ENCODE measurements at places on chromosomes 1 and 21.

- DNase-seq: peak; percentile 29
Observed at GRCh38 chr1:9960011-9960410, 16.7 kb downstream of the NMNAT1 start.

DNA sequence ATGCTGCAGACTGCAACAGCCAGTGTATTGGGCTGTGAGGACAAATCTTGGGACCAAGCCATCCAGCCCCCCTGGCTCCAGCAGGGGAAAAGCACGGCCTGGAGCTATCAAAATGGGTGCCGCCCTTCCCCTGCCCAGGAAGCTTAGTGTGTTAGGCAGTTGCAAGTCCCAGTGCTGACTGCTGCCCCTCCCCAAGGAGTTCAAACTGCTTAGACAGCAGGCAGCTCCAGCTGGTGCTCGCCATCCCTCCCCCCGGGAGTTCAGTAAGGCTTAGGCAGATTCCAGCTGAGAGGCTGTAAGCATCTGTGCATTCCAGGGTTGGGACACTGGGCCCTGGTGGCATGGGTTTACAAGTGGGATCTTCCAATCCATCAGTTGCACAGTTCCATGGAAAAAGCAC, 579.6 kb upstream of the NR5A2 start:
- no peak for DNase-seq

DNA sequence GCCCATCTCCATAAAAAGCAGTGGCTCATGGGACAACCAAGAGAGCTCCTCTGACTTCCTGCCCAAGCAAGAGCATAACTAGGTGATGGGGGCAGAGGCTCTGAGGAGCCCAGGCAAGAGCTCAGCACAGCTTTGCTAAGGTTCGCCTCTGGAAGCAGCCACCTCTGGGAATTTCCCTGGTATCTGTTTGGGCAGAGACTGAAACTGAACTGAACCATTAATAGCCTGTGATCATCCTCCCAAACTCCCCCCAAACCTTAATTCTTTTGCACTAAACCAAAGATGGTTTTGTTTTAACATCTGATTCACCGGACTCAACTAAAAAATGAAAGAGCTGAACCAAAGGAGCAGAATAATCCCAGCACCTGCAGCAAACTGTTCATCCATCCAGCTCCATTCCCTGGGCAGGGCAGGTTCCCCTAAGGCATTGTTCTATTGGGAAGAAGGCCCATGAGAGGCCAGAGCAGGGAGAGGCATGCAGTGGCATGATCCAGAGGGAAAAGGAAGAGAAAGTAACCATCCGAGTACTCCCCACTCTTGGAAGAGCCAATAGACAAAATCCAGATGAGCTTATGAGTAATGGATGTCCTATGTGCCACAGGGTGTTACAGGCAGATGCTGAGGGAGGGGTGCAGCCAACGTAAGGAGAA, 77.8 kb upstream of the KAZN start:
- DNase-seq: no peak

GRCh38 chr1:179785031-179785431, 41.9 kb downstream of the FAM163A start:
- peak; percentile 60 for DNase-seq

GRCh38 chr1:159939678-159940002, 5.8 kb downstream of the IGSF9 start:
- DNase-seq: no peak

DNA sequence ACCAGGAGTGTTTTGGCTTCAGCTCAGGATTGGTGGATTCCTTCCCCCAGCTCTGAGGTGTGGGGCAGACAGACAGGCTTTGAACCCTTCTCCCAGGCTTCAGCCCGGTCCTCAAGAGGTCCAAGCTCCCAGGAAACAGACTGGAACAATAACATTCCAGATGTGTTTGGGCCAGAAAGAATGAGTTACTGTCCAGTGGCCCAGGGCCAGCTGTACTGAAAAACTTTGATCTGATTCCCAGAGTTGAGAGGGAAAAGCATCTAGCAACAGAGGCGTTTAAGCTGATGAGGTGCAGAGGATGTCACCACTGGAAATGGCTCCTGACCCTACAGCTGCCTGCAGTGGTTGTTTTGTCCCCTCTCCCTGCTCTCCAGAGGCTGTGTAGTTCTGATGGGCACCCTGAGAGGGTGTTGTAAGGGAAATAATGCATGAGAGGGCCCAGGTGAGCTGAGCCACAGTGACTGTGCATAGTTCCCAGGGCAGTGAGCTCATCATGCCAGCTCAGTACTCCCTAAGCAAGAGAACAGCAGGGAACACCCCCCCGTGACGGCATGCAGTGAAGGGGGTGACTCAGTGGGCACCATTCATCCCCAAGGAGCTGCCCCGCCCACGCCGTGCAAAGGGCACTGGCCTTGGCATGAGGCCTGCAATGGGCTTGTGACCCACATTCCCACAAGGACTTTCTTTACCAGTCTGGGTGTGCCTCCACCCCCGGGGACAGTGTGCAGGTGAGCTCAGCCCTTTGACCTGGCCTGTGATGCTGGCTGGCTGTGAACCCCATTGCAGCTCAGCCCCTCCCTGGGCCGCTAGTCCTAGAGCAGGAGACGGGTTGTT, 13.8 kb upstream of the SFN start:
- peak; percentile 75 for DNase-seq

- peak; percentile 36 for DNase-seq
Observed at GRCh38 chr1:172429331-172430127, 9.0 kb downstream of the C1orf105 start.

DNA sequence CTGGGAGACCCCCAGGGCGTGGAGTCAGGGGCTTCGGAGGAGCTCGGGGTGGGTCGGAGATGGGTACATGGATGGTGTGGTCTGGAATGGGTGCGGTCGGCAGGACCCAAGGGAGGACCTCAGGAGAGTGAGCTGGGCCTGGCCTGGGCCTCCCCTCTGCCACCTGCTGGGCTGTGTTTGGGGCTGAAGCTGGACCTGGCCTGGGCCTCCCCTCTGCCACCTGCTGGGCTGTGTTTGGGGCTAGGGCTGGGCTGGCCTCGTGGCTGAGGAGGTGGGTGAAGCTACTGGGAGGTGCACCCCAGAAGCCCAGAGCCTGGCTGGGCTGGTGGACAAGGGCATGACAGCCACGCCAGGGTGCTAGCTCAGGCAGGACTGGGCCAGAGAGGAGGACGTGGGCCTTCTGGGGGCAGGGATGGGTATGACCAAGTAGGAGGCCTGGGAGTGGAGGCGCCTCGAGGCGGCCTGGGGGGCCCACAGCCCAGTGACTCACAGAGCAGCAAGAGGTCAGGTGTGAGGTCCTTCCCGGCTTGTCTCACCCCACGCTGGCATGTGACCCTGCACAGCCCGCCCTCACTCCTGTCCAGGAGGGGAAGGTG, 14.5 kb downstream of the SAMD11 start:
- peak; percentile 82 for DNase-seq

DNA sequence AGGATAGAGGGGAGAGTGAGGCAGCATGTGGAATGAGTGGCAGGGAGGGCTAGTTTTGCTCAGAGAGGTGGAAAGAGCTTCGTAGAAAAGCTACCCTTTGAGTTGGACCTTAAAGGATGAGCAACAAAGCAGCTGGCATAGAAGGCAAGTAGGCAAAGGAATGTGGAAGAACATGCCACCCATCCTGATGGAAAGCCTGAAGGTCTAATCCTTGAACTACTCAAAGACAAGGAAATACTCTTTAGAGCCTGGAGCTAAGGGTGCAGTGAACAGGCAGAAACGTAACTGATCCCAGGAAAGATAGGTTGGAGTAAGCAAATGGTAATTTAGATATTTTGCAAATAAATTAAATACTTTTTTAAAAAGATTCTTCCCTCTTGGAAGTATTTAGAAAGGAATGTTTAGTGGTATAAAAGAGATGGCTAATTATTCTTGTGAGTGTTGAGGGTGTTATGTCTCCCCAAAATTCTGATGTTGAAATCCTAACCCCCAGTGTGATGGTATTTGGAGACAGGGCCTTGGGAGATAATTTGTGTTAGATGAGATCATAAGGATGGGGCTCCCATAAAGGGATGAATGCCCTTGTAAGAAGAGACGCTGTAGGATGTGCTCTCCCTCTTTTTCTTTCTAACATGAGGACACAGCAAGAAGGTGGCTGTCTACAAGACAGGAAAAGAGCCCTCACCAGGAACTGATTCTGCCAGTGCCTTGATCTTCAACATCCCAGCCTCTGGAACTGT, 308.1 kb upstream of the RUNX1 start:
- DNase-seq: no peak
